ENCODE measurements at places on chromosomes 2 and 18.

- DNase-seq, result no peak
Observed at GRCh38 chr2:156319811-156320485, 12.6 kb downstream of the NR4A2 start.

DNA sequence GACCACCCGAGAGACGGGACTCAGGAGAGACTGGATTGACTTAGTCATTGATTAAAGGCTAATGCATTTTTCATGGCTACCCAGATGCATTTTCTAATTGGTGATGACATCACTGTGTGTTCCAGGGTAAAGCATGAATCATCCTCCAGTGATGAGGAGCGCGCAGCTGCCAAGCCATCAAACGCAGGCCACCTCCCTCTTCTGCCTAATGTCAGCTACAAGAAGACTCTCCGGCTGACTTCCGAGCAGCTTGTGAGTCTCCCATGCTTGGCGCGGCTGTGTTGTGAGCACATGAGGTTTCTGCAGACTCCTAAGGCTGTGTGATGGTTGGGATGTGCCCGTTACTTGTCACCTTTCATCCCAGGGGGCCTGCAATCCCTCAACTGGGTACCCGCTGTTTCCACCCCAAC, 56.4 kb downstream of the LPIN1 start:
- DNase-seq, result peak; percentile 73

DNA sequence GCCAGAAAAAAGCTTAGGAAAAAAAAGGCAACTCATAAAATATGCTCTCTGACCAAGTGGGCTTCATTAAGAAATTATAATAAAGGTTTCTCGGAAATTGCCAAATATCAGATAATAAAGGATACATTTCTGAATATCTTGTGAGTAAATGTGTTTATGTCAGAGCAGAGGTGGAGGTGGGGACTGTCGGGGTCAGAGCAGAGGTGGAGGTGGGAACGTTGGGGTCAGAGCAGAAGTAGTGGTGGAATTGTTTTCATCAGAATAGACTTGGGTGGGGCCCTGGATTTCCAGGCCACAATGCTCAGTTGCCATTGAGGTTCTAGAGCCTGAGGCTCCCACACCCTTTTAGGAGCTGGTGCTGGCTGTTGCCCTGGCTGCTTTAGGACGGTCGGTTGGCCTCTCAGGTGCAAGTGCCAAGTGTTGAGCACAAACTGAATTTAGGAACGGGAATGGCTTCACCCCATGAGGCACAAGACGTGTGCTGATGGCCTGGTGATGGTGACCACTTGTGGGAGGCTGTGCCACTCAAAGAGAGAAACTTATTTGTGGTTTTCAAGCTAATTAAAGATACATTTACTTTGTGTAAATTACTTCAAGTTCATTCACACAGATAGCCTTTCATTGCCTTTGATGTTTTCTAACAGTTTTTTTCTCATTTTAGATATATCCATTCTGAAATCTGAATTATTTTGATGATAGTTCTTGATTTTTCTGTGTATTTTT, 131.5 kb downstream of the ATP9B start:
- peak; percentile 18 for DNase-seq

- no peak for DNase-seq
Observed at GRCh38 chr18:33239298-33239697, 201.2 kb downstream of the CCDC178 start.

DNA sequence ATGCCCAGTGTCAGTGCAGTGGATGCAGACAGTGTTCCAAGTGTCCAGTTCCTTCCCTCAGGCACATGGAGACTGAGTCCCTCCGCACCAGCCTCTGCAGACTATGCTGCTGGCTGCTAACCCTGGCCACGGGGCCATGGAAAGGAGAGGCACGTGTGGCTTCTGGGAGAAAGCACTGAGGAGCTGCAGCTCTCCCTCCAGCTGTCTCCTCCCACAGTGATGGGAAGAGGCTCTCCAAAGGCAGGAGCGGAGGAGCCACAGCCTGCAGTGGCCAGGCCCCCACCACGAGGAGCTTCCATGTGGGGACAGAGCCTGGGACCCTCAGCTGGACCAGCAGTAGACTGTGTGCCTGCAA, 141.1 kb downstream of the NDUFA10 start:
- DNase-seq, result no peak

DNA sequence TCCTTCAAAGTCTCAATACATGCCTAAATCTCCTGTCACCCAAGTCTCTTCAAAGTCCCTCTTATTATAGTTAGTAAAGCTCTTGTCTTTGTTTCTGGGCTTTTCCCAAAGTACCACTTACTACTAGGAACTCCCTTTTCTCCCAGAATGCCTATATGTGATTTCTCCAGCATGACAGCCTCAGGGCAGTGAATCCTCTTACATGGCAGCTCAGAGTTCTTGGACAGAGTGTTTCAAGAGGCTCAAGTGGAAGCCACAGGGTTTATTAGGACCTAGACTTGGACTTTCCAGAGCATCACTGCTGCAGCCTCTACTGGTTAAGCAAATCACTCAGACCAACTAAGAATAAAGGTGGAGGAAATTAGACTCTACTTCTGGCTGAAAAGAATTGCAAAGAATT, 98.9 kb downstream of the CSRNP3 start:
- DNase-seq, result no peak

GRCh38 chr18:57959278-57959677, 84.7 kb upstream of the NEDD4L start:
- peak; percentile 54 for DNase-seq

- no peak for DNase-seq
Observed at GRCh38 chr18:42958353-42958752, 157.1 kb downstream of the RIT2 start.

GRCh38 chr2:128835342-128835855, 516.7 kb upstream of the HS6ST1 start:
- DNase-seq, result no peak

DNA sequence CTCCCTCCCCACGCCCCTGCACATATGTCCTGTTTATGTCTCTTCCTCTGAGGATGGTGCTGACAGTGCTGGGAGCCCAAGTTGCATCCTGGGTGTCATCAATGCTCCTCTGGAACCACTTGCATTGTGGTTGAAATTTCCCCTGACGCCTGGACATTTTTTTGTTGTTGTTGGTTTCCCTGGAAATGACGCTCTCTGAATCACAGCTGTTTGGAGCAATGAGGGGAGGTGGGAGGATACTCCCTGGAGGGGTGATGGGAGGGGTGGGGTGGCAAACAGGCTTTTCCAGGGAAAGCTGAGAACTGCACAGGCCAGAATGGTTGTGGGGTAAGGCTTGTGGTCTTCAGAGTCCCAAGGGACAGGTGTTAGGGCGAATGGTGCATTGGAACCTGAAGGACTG, 29.6 kb downstream of the CELF4 start:
- no peak for DNase-seq

DNA sequence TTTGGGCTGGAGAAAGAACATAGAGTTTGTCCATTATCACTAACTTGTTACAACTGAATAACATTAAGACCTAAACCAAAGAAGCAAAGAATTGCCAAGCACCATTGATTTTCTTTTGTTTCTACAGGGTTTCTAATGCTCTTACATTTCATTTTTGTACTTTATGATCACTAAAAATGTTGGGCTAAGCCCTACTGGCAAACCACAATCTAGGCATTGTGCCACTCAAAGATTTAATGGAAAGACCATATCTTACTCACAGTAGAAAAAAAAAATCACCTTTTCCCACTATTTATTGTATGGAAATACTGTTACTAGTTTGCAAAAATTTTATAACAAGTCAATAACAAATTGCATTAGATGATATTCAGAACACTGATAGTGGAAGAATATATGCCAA, 447.4 kb upstream of the PKDCC start:
- DNase-seq, result no peak

GRCh38 chr2:181890271-181890670, 1.3 kb upstream of the ITPRID2 start:
- no peak for DNase-seq

DNA sequence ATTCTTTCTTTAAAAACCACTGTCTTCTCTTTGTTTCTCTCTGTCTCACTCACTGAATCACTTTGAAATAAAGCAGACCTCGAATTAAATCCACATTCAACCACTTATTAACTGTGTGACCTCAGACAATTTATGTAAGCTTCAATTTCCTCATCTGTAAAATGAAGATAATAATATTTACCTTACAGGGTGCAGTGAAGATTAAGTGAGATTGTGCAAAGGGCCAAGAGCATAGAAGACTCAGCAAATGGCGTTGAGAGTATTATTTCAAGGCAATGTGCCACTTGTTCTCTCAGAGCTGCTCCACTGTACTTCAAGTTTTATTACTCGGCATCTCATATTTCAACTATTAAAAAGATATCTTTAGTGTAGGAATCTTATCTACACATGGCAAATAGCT, 454.2 kb upstream of the HNRNPA3 start:
- DNase-seq, result no peak

DNA sequence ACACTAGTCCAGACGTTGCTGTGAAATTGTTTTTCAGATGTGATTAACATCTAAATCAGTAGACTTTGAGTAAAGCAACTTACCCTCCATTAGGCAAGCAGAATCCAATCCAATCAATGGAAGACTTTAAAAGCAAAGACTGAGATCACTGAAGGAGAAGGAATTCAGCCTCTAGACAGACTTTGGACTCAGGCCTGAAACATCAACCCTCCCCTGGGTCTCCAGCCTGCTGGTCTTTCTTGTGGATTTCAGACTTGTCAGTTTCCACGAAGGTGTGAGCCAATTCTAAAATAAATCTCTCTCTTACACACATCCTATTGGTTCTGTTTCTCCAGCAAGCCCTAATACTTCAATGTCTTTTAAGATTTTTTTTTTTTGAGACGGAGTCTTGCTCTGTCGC, 50.0 kb upstream of the EDAR start:
- no peak for DNase-seq

- DNase-seq, result peak; percentile 78
Observed at GRCh38 chr2:31333527-31334183, 80.9 kb downstream of the XDH start.

DNA sequence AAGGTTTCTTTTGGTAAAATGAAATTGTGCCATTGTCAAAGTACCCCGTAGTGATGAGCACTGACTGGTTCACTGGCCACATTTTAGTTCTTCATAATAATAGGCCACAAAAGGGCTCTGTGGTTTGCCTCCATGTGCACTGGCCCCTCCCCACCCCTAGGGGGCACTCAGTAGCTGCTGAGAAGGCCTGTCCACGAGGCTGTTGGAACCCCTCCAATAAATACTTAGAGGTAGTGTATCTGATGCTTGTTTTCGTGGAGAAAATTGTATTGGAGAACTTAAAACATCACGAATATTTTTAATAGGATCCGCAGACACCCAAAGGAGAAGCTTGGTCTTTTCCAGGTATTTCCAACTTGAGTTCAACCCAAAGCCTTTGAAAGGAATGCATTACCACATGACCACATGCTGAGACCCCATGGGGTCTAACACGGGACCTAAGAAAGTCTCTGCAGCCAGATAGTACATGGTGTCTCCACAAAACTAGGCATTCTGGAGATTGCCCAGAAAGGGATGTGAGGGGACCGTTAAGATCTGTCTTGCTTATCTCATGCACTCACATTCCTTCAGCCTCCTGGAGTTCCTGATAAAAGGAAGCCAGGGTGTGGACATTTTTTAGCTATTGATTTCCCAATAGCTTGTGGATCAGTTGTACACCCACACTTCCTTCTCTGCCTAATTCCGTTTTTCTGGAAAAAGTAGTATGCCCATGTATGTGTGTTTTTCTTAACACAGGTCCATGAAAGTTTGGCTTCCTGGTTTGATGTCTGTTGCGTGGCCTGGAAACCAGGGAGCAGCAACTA, 28.5 kb upstream of the NOSTRIN start:
- DNase-seq, result peak; percentile 79

GRCh38 chr2:105143467-105144151, 97.9 kb upstream of the GPR45 start:
- DNase-seq, result peak; percentile 7

GRCh38 chr2:80638783-80639182, 334.2 kb upstream of the LRRTM1 start:
- DNase-seq, result no peak

DNA sequence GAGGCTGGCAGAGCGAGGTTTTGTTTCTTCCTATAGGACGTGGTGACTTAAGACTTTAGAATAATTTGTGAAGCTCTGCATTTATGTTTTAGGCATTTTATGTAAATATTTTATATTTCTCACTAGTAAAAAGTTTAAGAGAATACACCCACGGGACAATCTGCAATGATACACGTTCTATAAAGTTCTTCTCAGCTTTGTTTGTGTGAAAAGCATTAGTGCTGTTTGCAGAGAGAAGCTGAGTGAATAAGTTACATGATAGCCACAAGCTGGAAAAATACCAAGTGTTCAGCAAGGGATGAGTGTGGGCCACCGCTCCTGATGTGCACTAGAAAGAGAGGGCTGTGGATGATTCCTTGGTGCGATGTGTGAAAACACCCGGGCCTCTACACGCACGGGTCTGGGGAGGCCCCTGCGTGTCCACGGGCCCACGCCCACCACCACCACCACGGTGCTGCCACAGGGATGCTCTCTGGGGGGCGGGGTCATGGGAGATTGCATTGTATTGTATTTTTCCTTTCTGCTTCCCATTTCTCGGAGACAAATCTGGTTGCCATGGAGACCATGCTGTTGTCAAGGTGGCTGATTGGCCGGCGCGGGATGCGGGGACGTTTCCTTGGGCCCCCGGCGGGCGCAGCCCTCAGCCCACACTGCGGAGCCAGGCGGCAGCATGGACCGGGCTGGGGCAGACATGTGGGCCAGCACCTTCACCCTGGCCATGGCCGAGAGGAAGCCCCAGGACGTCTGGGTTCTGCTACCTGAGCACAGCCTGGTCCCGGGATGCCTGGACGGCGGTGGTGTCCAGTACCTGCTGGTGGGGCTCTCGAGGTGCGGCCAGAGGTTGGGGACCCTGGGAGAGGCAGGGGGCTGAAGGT, at the start of gene RTP5:
TSS of gene RTP5 (plus strand) at position 643 of the 875 bp plus-strand sequence. CDS start at position 671, 28 bp downstream.
- no peak for DNase-seq

- peak; percentile 21 for DNase-seq
Observed at GRCh38 chr2:145356056-145356455, 836.1 kb upstream of the ZEB2 start.

DNA sequence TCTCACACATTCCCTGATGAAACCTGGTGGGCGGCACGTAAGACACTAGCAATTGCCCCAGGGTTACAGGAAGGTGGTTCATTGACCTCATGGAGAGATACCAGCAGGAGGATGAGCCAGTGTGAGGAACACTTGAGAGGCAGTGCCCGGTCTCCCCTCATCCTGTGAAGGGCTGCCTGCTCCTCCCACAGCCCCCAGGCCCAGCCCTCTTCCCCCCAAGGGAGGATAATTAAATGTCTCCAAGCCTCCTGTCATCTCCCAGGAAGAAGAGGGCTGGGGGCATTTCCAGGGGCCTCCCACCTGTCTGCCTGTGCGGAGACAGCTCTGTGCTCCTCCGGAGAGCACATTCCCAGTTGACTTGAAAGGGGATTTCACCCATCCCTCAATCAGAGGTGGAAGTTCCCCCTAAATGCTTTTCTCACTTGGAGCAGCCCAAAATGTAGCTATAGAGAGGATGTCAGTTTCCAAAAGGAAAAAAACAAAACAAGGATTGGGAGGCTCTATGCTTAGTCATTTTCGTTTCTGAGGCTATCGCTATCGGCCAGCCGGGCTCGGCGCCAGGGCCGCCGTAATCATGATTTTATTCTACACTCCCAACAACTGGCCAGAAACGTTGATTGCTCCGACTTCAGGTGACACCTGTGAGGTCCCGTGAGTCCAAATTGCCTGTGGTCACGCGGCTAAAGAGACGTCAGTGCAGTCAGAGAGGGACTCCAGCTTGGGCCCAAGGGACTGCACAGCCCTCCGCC, 7.1 kb downstream of the KCNF1 start:
- no peak for DNase-seq
